ENCODE measurements at places on chromosomes 5 and 9.

GRCh38 chr9:85404911-85405565 is 336.7 kb downstream of the AGTPBP1 start:
- DNase-seq, result no peak

GRCh38 chr5:133470841-133471240 is 141.5 kb downstream of the FSTL4 start:
- DNase-seq, result peak; percentile 35

GRCh38 chr5:116681334-116682013 is 106.9 kb upstream of the SEMA6A start:
- no peak for DNase-seq

GRCh38 chr9:74293479-74293878 is 203.7 kb upstream of the RORB start:
- no peak for DNase-seq

GRCh38 chr5:52811067-52811749 is 23.5 kb downstream of the ITGA1 start:
- peak; percentile 84 for DNase-seq

- no peak for DNase-seq
Measured at GRCh38 chr9:127106466-127106855, 16.0 kb downstream of the ANGPTL2 start.

DNA sequence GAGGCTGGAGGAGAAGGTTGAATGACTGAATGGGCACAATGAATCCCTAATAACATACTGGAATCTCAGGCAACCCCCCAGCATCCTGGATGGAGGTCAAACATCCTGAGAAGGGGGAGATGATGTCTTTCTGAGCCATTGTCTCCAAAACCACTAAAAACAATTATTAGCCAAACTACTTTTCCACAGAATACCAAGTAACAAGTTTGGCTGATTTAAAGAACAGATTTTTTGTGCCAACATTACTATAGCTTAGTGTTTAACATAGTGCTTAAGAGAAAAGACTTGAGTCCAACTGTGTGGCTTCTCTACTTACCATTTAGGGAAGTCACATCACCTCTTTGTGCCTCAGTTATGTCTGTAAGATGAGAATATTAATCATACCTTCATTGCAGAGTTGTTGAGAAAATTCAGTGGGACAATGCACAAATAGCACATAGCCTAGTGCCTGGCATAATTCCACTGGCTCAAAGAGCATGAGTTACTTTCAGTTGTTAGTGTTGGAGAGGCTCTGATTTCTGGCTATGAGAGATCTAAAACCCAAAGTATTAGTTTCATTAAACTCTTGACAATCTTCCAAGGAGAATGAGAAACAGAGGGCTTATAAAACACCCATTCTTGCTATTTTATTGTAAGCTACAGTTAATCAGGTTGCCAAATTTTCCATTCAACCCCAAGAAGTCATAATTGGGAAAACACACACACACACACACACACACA is 111.3 kb upstream of the NR3C1 start:
- DNase-seq, result no peak

- no peak for DNase-seq
Measured at GRCh38 chr5:112974901-112975300, 1.7 kb upstream of the DCP2 start.

GRCh38 chr9:90801241-90801972 is at the start of gene SYK:
TSS of gene SYK (plus strand) at chr9:90801819. CDS start at chr9:90843899, 42,080 bp downstream.
- DNase-seq, result peak; percentile 91

All from NB4 (cell line).